HEK293T (cell line): ENCODE measurements at places on chromosomes 13 and 19.

GRCh38 chr19:7376151-7376852, 27.6 kb downstream of the ARHGEF18 start:
- no peak for DNase-seq

DNA sequence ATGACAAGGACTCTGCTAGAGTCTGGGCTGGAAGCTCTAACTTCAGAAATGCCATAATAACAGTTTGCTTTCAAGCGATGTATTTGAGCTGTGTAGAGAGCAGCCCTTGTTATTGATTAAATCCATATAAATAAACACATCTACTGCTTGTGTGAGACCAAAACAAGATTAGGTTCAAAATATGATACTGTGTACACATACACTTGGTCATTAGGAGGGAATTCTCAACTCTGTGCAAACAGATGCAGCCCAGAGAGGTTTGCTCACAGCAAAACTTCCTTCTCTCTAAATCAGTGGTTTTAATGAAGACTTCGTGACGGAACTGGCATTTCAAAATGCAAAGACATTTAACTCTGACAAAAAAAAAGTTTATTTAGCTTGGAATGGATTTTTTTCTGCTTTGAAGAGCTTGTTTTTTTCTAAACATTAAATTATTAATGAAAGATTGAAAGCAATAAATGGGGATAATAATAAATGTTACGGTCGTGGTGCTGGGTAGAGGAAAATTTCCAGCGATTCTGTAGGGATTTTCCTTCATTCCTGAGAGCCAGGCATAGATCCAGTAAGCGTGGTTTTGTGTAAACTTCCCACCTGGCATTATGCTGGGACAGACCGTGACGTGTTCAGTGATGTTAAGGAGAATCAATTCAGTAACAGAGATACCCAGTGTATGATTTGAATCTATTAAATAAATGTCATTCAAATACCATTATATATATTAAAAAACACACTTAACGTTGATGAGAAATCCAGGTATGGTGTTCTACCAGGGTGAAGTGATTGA, 213.7 kb downstream of the TEX29 start:
- no peak for DNase-seq

GRCh38 chr19:45782820-45783785, 813 bp upstream of the DMPK start:
- no peak for DNase-seq

- no peak for DNase-seq
These were observed 19.4 kb upstream of the DHRS12 start for GRCh38 chr13:51823359-51823758.

DNA sequence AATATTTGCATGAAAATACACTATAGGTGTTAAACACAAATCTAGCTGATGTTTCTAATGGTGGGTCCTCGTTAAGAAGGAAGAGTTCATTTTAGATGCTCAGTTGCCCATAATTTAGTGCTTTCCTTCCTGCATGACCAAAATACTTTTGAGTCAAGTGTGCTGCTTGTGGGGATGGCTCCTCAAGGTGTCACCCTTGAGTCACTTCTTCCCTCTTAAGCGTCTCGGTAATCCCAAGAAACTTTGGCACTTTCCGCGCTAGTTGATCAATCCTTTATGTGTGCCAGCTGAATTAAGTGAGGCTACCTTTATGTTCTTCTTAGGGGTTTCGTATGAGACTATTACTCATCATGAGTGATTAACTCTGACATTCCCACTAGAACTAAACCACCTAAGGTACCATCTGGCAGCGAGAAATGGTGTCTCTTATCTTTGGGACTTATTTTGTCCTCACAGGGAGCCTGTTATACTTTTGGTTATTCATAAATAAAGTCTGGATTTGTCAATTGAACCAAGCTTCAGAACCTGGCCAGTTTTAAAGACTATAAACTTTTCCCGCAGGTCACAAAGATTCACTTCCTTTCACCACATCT, 106.8 kb downstream of the NHLRC3 start:
- peak; percentile 68 for DNase-seq

DNA sequence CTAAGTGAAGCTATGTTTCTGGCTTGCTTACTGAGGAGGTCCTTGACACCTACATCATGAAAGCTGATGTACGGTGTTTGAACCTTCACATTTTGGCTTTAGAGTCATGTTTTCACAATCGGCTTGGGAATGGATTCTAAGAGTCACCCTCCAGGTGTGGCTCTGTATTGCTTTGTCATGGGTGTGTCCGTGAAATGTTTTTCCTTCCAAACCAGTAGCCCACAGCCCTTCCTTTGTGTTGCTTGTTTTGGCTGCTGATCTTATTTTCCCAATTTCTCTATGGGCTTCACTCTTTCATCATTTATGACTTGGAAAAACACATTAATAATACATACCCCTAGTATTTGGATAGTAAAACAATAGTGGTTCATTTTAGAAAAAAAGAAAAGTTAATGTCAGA, 240.6 kb downstream of the GGACT start:
- DNase-seq = no peak

- no peak for DNase-seq
These were observed 17.3 kb downstream of the CKM start for GRCh38 chr19:45305421-45305820.

DNA sequence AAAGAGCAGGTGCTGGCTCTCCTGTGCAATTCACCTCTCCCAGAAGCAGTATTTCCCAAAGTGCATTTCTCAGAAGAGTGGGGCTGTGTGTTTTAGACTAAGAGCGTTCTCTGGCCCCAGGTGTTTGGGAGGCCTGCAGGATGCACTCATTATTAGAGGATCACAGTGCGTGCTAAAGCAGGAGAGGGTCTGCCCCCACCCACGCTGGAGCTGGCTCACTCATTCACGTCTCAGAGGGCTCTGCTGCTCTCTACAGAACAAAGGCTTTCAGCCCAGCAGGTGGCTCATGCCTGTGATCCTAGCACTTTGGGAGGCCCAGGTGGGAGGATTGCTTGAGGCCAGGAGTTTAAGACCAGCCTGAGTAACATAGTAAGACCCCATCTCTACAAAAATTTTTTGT, 756.7 kb downstream of the UQCRFS1 start:
- no peak for DNase-seq

DNA sequence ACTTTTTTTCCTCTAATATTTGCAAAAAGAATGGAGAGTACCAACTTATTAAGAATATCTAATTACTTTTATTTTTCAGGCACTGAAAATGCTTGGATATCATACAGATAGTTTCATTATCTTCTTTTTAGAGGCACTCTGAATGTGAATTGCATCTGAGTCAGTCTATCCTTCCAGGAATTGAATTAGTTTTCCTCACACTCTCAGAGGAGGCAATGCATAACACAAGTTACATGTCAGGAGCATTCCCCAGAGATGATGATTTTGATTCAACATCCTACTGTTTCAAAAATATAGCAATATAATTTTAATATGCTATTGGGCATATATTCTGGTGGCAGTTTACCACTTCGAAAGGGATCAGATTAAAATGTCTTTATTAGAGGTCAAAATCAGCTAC, 1315.4 kb downstream of the PCDH9 start:
- no peak for DNase-seq

DNA sequence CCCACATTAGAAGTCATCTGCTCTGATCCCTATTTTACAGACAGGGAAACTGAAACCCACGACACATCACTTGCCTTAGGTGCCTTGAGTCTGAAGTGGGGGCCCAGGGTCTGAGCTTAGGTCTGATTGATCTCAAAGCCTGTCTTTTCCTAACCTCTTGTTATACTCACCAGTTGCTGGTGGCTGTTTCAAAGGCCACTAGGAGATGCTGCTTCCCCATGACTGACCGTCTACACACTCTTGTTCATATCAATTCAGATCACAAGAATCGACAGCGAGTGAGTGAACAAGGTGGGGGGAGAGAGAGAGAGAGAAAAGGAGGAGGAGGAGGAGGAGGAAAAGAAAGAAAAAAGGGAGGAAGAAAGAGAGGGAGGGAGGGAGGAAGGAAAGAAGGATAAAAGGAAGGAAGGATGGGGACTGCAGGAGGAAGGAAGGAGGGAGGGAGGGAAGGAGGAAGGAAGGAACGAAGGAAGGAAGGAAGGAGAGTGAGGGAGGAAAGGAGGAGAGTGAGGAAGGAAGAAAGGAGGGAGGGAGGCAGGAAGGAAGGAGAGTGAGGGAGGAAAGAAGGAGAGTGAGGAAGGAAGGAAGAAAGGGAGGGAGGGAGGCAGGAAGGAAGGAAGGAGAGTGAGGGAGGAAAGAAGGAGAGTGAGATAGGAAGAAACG, 3.3 kb downstream of the OR10H1 start:
- no peak for DNase-seq

GRCh38 chr13:59734393-59734792, 429.3 kb downstream of the DIAPH3 start:
- no peak for DNase-seq

DNA sequence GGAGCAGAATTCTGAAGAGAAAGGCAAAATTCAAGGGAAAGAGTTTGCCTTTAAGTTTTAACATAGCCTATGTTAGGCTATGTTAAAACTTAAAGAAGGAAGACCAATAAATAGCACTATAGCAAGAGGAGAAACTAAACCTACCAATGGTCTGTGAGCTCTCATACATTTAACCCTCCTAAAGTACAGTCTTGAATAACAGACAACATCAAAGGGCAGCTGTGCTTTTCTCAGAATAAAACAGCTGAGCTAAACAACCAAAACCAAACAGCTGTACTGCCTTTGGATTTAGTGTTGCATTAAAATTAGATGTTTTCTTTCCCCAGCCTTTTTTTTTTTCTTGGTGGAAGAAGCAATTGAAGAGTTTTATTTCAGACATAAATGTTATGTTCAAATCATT, 34.0 kb downstream of the KLF5 start:
- DNase-seq = no peak

DNA sequence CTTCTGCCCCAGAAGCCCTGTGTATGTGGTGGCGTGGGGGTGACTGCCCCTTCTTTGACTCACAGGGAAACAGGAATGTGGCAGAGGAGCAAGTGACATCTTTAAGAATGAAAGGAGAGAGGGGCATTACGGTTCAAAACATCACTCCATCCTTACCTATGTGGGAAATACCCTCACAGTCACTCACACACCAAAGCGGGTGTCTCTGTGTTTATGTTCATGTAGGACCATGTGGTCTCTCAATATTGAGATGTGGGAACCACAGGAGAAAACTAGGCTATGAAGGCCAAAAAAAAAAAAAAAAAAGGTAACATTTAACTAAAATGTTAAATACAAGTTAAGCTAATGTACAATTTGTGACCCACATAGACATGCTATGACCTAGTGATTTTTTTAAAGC, 153.6 kb upstream of the GPR12 start:
- no peak for DNase-seq

DNA sequence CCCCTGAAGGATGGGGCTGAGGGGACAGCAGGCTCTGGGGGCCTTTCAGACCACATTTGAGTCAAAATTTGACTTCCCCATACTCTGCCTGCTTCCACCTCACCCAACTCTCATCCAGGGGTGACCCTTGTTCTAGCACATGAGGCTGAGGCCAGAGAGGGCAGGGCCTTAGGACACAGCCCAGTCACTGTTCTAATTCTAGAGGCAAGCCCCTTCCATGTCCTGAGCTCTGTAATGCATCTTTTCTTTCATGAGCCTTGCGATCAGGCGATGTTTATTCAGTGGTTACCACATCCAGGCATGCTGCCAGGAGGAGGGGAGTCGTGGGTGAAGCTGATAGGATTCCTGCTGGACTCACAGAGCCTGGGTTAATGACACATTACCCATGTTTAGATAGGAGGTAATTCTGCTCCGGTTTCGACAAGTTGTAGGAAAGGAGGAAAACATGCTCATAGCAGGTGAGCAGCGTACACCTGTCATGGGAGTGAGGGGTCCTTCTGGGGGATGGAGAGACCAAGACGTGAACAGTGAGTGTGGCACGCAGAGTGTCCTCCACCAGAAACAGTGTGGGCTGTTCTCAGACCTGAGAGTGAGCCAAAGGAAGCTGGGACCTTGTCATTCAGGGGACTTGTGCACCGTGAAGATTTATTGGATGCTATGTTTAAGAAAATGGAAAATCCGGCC, 9.3 kb downstream of the RPS9 start:
- peak; percentile 61 for DNase-seq

DNA sequence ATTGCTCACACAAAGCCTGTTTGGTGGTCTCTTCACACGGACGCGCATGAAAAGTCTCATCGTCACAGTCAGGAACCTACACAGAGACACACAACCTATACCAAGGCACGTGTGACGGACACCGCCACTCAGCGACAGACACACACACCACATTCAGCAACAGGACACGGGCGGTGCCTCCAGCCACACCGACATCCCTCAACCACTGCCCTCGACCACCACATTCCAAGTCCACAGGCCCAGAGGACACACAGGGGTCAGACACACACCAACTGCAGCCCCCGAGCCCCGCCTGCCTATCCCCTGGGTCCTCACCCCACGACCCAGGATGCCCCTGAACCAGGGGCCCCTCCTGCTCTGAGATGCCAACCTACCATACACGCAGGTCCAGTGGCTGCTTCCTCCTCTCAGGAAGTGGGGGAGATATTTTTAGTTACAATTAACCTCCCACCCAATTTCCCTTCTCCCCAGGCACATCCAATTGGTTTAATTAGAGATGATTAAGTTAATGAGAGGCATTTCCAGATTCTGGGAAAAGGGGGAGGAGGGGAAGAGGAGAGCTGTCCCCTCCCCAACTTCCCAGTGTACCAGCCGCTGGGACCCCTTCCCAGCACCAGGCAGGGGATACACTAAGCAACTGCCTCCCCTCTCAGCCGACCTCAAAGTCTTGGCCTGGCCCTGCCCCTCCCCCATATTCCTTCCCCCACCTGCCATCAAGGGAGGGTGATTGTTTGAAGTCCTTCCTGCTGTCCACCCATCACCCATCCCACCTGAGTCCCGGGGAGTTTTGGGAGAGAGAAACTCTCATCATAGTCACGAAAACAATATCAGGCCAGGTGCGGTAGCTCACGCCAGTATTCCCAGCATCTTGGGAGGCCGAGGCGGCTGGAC, 20.4 kb downstream of the MEIS3 start:
- no peak for DNase-seq

- DNase-seq = no peak
These were observed 57.9 kb downstream of the ZNF100 start for GRCh38 chr19:21709464-21709863.

GRCh38 chr13:83878691-83879430, 3.4 kb downstream of the SLITRK1 start:
- DNase-seq = no peak

DNA sequence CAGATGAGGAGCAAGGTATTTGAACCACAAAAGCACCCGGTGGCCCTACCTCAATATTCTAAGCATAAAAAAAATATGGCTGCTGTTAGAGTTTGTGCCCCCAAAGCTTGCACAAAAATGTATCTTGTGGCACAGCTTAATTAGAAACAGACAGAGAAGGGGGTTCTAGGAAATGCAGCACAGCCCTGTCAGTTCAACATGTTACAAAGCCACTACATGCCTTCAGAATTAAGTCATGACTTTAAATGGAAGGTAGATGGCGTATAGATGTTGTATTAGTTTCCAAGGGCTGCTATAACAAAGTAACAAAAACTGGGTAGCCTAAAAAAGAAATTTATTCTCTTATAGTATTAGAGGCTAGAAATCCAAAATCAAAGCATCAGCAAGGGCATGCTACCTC, 703.8 kb downstream of the DIAPH3 start:
- no peak for DNase-seq

DNA sequence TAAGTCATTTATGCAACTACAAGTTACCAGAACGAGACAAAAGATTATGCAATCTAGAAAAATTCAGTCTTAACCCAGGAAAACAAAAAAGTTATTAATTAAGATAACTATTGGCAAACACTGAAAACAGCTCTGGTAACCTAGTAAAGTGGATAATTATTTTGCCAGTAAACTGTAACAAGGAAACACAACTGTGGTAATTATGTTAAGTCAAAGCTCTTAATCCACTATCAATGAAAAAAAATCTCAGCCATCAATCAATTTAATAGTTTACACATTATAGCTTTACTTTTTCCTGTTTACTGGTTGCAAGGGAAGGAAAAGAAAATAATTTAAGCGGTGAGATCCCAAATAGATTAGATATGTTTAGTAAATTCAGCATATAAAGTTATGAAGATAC, 11.2 kb downstream of the EXOSC8 start:
- DNase-seq = no peak
